ENCODE measurements at places on chromosomes 12 and 14. TPM values are rescaled to one million over a fixed set of nuclear protein-coding genes. Genes with fewer than 3 reads are reported as not detected.

The SIX6 gene
- total RNA-seq, result not detected

The CLEC6A gene
- total RNA-seq, result not detected

The OAS2 gene
- total RNA-seq, result 2.3 TPM

The ESYT1 gene
- 261 TPM for total RNA-seq

The COPS7A gene
- 67.0 TPM for total RNA-seq

The RDH12 gene
- not detected for total RNA-seq

The IQSEC3 gene
- 1.3 TPM for total RNA-seq
